ENCODE measurements at places on chromosomes 3 and 15.

DNA sequence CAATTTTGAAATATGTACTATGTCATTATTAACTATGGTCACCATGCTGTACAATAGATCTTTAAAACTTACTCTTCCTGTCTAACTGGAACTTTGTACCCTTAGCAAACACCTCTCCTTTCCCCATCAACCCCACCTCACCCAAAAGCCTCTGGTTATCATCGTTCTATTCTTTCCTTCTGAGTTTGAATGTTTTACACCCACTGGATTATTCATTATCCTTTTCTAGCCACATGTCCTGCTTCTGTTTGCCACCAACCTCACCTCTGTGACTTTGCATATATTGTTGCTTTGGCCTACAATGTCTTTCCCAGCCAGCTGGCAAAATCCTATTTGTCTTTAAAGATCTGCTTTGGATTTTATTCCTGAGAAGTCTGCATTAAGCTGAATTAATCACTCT, 102.6 kb upstream of the TSPAN3 start:
- DNase-seq = no peak

GRCh38 chr3:116020989-116021388, 397.7 kb downstream of the GAP43 start:
- no peak for DNase-seq

DNA sequence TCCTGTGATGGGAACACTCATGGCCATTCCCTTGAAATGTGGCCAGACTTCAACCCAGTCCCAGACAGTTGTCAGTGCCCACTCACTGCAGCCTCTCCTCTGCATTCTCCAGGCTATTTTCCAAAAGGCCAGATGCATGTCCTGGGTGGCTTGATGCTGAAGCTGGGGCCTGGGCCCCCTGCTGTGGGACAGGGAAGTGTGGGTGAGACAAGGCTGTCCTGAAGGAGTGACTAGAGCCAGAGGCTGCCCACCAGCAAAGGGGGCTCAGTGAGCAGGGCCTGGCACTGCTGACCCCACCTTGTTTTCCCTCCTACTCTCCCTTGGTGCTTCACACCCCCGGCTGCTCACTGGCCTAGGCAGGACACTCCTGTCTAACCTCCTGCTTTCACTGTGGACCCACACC, 11.9 kb downstream of the CISH start:
- no peak for DNase-seq

GRCh38 chr3:78277220-78277619, 1237.3 kb downstream of the ROBO2 start:
- no peak for DNase-seq

DNA sequence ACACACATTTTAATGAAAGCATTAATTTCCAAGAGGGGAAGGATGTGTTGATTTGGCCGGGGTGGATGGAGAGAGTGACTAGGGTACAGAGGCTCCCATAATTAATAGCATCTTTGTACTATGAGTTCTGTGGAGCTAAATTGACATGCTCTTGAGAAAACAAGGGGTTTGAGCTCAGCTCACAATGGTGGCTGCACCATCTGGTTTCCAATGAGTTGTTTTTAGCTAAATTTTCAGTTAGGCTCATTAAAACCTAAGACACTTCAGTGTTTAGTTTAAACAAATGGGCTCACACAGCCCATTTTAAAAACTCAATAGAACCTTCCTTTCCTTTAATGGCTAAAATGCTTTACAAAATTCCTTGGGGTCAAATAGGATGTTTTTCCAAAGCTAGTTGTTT, 199.7 kb downstream of the TNIK start:
- no peak for DNase-seq

GRCh38 chr15:33179874-33180273, 14.6 kb downstream of the FMN1 start:
- DNase-seq = no peak

GRCh38 chr15:66855041-66855440, 153.0 kb downstream of the SMAD6 start:
- DNase-seq = no peak

GRCh38 chr3:43506644-43507043, 115.2 kb downstream of the ANO10 start:
- no peak for DNase-seq

DNA sequence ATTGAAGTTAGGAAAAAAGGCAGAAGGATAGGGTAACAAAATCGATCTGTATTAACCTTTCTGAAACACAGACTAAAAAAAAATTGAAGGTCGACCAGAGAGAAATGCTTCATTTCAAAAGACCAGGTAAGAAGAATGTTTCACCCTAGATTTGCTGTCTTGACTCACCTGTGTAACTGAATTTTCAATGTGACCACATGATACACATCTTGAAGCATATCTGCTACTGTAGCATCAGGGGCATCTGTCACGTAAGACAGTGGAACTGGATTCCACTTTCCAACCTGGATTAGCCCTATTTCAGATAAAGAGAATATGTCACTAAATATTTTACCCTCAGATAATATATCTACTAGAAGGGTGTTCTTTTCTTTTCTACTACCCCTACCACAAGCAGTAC, 9.3 kb downstream of the SATB1 start:
- DNase-seq = no peak

- no peak for DNase-seq
Measured at GRCh38 chr15:67510597-67511190, 10.2 kb upstream of the C15orf61 start.

DNA sequence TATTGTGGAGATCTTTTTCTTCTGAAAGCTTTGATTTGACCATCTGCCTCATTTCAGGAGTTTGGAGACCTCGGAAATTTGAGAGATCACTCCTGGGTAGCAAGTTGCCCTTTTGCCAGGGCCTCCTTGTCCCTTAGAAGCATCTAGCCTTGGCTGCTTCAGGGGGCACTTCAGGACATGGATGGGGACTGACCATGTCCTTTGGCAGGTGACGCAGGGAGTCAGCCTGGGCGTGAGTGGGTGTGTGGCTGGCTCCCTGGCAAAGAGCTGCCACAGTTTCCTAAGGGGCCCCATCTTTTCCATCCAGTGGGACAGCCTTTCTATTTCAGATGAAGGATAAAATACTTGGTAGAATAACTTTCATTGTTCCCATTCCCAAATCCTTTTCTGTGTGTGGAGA, 27.6 kb downstream of the EEFSEC start:
- no peak for DNase-seq

- DNase-seq = no peak
Measured at GRCh38 chr3:187989575-187990153, 164.3 kb upstream of the LPP start.

DNA sequence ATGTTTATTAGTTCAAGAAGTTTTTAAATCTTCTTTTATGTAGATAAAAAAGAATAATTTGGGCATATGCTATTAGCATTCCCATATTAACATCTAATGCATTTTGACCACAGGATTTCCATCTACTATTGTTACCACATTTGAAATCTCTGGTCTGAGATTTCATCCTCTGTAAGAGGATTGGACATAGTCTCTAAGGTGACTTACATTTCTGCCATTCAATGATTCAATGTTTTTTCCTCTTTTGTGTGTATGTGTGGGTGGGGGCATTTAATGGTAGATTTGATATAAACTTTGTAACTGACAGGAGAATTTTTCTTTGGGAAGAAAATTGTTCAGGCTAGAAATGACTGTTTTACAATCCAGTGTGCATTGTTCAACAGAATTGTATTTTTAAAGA, 307.3 kb upstream of the RBMS3 start:
- DNase-seq = no peak

GRCh38 chr3:124599779-124600693, 130.2 kb upstream of the UMPS start:
- no peak for DNase-seq

DNA sequence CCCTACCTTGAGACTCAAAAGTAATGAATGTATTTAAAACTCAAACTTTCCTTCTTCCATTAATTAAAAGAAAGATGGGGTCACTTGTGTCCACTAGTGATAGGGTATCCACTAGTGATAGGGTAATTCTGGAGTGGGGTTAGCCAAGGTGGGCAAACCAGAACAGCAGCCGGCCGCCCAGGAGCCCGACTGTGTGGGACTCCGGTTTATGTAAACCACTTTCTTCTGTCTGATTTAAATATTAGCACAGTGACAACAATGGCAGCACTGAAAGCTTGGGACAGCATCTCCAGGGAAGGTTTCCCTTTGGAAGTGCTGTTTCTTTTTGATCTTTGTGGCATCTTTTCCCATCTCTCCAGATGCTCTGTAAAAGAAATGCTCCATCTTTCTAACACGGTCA, 722 bp downstream of the MYZAP start:
- DNase-seq = no peak

DNA sequence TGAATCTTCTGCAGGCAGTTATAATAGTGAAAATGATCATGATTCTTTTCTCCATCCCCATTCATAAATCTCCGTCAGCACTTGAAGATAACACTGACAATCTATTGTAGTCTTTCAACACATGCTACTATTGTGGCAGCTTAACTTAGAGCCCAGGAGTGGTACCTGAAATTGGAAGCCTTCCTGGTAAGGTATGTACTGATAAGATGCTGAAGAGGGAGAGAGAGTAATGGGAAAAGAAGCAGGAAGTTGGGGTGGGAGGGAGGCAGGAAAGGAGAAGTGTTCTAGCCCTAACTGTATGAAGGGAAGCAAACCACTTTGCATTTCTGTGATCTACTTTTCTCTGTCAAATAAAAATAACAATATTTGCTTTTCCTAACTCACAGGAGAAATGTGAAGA, 197.4 kb upstream of the RORA start:
- DNase-seq = no peak

DNA sequence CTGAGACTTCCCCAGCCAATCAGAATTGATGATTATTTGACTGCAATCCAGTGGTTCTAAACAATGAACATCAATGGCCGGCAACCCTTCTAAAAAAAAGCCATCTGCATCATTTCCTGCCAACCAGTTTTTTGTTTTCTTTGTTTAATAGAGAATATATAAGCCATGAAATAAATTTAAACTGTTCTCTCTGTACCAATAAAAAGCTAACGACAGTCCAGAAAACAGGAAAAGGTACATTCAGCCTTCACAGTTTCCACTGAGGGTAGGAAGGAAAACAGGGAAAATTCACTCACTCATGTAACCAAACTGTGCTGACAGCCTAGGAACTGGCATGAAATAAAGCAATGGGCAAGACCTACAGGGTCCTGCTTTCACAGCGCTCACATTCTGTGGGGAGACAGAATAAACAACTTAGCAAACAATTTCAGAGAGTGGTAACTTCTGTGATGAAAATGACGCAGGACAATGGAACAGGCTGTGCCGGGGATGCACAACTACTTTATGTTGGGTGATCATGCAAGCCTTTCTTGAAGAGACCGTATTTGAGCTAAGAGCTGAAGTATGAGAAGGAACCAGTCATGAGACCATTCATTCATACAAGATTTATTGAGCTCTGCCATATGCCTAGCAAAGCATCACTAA, 630.1 kb downstream of the MAGI1 start:
- DNase-seq = no peak

- DNase-seq = no peak
Measured at GRCh38 chr15:67999320-68000100, 54.6 kb upstream of the PIAS1 start.

GRCh38 chr15:67750371-67750770, 74.9 kb upstream of the SKOR1 start:
- no peak for DNase-seq

GRCh38 chr15:67947254-67948039, 106.7 kb upstream of the PIAS1 start:
- no peak for DNase-seq

DNA sequence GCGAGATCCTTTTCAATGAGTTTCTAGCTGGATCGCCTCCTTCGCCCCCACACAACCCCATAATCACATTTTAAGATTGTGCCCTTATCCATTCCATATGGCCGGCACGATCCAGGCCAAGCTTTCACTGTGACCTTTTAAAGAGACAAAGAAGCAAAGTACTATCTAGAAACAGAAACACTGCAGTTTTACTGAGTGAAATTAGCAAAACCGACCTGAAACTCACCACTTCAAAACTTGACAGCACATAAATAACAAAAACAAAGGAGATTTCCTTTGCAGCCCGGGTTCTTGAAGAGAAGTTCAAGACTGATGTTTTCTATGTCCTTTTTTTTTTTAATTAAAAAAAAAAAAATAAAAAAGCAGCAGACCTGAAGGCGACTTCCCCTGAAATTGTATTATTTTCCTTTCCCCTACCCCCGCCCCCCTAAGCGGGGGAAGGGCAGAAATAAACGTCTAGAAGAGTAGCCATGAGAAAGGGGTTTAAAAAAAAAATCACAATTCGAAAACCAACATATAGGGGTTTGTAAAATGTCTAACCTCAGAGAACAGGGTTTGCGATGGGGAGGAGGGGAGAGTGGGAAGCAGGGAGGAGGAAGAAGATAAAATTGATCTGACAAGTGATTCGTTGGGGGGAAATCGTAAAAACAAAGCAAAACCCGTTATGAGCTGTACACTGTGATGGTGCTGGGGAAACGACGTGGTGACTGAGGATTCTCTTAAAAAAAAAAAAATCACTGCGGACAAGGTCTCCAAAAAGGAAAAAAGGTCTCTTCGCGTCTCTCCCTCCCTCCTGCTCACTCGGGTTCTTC, 1.5 kb downstream of the SATB1 start:
- DNase-seq = no peak

DNA sequence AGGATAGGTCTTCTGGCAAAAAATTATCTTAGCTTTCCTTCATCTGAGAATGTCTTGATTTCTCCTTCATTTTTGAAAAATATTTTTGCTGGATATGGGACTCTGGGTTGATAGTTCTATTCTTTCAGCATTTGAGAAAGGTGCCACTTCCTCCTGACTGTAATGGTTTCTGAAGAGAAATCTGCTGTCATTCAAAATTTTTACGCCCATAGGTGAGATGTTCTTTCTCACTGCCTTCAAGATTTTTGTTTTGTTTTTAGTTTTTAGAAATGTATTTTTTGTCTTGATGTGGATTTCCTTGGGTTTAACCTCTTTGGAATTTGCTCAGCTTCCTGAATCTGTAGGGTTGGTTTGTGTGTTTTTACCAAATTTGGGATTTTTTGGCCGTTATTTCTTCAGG, 37.1 kb upstream of the ATP2B2 start:
- no peak for DNase-seq

GRCh38 chr15:31101262-31102038, at the start of gene TRPM1:
TSS of gene TRPM1 (minus strand) at chr15:31101725. CDS start at chr15:31081355, 20,370 bp downstream.
- DNase-seq = no peak

DNA sequence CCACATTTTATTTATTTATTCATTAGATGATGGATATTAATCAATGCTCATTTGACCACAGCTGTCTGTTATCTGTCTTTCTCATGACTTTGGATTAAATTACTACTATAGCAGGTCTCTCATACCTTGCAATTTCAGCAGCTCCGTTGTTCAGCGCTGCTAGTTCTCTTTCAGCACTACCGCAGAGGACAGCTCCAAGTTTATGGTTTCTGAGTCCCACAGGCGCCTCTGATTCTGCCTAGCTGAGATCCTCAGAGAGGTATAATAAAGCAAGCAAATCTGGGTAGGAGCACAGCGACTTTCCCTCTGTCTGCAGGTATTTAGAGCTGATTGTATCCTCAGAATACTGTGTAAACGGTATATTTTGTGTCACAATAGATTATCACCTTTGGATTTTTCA, 204.9 kb downstream of the CNTN4 start:
- no peak for DNase-seq

DNA sequence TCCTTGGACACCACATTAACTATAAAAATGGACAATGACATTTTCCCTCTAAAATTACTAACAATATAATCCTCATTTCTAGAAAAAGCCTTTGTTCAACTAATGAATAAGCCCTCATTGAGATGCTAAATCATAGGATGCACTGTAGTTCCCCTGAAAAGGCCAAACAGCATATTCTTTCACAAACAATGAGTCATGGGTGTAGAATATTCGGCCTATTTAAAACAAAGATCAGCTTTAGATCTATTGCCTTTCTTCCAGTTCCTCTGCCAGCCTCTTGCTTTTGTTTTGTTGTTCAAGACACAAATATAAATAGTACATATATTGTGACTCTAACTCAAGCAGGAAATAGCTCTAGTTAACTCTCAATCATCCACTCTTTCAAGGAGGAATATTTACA, 82.5 kb downstream of the ADAM10 start:
- DNase-seq = no peak

GRCh38 chr3:108406063-108406660, 104.2 kb downstream of the MYH15 start:
- DNase-seq = no peak

All from NCI-H1048 (cell line).